ENCODE measurements at places on chromosomes 6 and 20.
A peak's percentile ranks its signal among the peaks of the same experiment; 100 is the strongest.

GRCh38 chr6:46284475-46284874 lies 113.7 kb upstream of the ENPP5 start:
- no peak for DNase-seq

GRCh38 chr6:86459978-86460377 lies 477.4 kb upstream of the HTR1E start:
- no peak for DNase-seq

DNA sequence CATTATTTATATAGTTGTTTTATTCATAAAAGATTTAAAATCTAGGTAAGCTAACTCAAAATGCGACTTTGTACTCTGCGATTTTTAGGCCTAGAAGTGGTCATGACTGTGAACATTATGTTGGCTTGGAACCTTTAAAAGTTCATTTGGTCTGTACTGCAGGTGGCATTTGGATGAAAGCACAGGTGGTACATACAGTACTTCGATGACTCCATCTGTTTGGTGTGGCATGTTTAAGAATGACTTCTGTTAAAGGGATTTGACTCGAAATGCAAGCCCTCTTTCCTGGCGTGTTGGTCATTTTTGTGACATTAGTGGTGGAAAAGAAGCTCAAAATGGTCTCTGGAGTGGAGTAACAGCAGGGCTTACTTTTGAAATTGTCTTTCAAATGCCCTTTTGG lies 118.1 kb downstream of the UST start:
- no peak for DNase-seq

GRCh38 chr20:40578961-40579360 lies 110.1 kb downstream of the MAFB start:
- DNase-seq, result peak; percentile 35
